Vagina (tissue), 2 donors: ENCODE measurements at places on chromosomes 16 and 17.

- DNase-seq, result no peak
Observed at GRCh38 chr17:14693382-14693781, 392.5 kb downstream of the HS3ST3B1 start.

GRCh38 chr17:78368348-78368747 lies 8.5 kb upstream of the SOCS3 start:
- DNase-seq, result no peak

DNA sequence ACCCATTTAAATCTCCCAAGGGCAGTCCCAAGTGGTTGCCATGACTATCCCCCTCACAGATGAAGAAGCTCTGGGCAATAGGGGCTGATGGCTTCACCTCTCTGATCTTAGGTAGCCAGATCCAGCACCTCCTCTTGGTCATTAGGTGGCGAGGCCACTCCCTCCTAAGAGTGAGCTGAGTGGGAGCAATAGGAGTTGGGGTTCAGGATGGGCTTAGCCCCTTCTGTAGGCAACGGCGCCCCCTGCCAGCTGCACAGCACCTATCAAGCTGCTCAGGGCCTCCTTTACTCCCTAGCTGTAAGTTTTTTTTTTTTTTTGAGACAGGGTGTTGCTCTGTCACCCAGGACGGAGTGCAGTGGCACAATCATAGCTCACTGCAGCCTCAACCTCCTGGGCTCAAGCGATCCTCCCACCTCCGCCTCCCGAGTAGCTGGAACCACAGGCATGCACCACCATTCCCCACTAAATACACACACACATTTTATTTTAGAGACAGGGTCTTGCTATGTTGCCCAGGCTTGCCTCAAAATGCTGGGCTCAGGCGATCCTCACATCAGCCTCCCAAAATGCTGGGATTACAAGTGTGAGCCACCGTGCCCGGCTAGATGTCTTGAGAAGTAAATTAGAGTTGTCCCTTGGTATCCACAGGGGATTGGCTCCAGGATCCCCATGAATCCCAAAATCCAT lies 3.5 kb upstream of the RRAD start:
- no peak for DNase-seq

DNA sequence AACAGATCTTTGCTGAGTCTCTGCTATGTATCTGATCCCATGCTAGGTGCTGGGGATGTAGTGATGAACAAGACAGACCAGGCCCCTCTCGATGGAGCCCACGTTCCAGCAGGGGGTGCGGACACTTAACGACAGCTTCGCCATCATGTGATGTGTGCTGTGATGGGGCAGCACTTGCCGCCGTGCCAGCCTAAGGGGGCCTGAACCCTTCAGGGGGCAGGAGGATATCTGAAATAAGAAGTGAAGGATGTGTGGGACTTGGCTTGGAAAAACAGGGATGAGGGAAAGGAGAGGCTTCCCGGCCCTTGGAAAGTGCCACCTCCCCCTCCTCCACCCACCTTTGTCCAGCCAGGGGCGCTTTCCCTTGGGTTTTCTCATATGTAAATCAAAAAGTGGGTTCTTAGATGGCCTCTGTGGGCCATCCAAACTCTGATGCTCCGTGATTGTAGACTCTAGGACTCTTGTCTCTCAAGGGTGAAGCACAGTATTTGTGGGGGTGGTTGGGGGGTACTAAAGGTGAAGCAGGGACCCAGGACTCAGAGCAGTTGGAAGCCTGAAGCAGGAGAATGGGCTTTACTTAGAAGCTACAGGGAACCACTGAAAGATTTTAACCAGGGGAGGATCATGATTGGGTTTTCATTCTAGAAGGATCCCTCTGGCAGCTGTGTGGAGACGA lies 4.0 kb upstream of the DLX3 start:
- peak; percentile 54 for DNase-seq

GRCh38 chr16:13915033-13915635 lies 4.8 kb upstream of the ERCC4 start:
- no peak for DNase-seq

DNA sequence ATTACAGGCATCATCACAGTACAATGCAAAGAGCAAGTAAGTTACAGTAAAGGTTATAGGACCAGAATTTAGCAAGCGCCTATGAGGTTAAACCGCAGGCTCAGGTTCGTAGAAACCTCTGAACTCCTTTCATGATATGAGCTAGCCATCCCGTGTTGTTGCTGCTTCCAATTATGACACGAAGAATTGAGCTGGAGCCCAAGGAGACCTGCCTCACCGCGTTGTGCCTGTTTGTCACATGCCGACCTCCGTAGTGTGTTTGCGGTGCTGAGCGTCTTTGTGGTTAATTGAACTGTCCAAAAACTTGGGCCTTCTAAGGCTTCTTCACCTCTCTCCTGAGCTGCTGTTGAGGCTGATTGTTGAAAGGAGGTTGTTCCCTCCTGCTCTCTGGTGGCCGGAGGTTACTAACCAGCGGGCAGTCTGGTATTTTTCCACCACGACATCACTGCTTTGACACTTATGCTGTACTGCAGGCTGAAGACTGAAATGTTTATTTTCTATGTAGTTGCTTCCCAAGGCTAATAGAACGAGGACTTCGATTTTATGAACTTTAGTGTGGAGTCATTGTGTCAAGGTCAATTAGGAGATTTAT lies 67.5 kb downstream of the SEC14L1 start:
- DNase-seq, result no peak

DNA sequence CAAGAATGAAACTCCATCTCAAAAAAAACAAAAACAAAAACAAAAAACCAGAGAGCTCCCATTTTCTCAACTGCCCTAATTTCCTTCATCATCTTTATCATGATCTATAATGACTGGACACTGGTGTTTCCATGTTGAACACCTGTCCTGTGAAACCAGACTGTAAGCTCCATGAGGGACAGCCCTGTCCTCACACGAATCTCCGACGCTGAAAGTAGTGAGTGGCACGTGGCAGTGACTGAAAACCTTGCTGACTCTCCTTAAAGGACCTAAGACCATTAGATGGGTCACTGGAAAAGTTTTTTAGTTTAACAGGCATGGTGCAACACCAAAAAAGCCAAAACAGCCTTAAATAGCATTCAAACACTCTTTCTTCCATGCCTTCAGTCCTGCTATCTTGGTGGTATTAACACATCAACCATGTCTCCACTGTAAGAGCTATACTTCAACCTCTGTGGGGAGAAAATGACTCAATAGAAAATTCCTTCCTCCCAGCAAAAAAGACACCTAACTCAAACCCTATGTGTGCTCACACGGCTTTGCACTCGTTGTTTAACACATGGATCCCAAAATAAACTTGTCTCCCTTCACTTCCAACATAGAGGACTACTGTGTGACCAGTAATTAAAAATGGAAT lies 8.3 kb downstream of the AXIN2 start:
- no peak for DNase-seq

- no peak for DNase-seq
Observed at GRCh38 chr17:82314012-82314726, 3.2 kb downstream of the CD7 start.

DNA sequence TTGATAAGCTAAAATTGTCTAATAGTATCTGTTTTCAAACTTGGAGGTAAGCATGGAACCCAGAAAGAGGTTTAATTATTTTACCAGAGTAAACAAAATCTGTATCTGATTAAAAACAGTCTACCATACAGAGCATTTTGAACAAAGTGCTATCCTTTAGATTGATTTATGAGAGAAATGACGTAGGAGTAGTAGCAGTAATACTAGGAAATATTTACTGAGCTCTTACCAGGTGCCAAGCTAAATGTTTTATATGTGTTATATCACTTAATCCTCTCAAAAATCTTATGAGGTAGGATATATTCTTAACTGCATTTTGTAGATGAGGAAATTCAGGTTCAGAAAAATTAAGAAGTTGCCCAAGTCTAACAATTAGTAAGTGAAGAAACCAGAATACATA lies 186.4 kb upstream of the NOG start:
- DNase-seq, result no peak

- DNase-seq, result no peak
Observed at GRCh38 chr17:78355701-78356100, 4.2 kb downstream of the SOCS3 start.

GRCh38 chr16:86497551-86498021 lies 12.7 kb upstream of the FOXF1 start:
- DNase-seq, result no peak

- DNase-seq, result no peak
Observed at GRCh38 chr16:424033-424622, 1.3 kb upstream of the RAB11FIP3 start.

GRCh38 chr16:12681653-12682052 lies 122.0 kb downstream of the CPPED1 start:
- DNase-seq, result no peak

DNA sequence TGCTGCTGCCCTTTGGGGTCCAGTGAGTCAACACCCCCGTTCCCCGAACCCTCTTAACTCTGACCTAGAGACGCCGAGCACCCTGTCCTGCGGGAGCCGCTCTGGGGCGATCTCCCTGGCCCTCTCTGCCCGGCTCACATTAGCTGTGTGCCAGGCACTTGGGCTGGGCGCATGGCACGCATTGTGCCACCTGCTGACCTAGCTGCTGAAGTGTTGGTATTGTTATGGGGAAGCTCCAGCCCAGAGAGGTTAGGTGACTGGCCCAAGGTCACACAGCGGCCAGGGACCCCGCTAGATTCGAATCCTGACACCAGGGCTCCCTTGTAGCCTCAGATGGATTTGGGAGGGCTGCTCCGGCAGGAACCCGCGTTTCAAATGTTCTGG lies 1.1 kb downstream of the HSD17B1 start:
- DNase-seq, result peak; percentile 83

- DNase-seq, result no peak
Observed at GRCh38 chr16:71781741-71782140, 26.9 kb downstream of the AP1G1 start.

- DNase-seq, result no peak
Observed at GRCh38 chr16:46607529-46607928, 13.7 kb downstream of the SHCBP1 start.

DNA sequence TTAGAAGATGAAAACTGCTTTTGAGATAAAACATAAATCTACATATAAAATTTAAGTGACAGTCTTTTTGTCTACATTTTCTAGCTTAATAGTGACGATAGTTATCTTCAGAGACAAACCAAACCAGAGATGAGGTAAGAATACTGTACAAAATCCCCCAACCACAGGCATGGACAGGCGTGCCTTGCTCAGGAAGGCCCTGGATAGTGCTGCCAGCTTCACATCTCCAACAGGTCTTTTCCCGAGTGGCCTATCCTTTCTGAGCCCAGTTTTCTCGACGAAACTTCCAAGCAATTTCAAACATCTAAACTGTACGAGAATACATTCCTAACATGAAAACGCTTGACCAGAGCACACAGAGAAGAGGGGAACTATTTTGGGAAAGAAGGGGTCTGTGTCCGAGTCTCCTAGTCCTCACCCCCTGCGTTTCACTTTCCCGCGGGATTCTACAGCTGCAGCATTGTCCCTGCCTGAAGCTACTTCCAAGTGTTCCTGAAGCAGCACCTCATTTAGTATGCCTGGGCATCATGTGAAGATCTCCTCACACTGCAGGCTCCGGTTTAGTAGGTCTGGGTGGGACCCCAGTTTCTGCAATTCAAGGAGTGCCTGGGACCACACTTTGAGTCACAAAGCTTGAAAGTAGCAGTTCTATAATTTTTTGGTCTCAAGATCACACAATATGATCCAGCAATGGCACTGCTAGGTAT lies 37.8 kb downstream of the GNA13 start:
- DNase-seq, result no peak

- DNase-seq, result no peak
Observed at GRCh38 chr16:3623642-3624041, 12.2 kb upstream of the SLX4 start.

DNA sequence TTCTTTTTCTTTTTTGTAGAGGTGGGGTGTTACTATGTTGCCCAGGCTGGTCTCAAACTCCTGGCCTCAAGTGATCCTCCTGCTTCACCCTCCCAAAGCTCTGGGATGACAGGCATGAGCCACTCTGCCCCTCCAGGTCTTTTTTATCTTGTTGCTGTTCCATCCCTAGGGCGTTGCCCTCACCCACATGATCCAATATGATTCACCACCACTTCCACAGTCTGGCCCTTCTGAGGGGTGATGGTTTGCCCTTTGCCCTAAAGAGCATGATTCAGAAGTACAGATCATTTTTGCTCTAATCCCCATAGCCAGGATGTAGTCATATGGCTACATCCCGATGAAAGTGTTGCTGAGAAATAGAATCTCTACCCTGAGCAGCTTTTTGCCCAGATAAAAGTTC lies 18.8 kb downstream of the STX4 start:
- no peak for DNase-seq

DNA sequence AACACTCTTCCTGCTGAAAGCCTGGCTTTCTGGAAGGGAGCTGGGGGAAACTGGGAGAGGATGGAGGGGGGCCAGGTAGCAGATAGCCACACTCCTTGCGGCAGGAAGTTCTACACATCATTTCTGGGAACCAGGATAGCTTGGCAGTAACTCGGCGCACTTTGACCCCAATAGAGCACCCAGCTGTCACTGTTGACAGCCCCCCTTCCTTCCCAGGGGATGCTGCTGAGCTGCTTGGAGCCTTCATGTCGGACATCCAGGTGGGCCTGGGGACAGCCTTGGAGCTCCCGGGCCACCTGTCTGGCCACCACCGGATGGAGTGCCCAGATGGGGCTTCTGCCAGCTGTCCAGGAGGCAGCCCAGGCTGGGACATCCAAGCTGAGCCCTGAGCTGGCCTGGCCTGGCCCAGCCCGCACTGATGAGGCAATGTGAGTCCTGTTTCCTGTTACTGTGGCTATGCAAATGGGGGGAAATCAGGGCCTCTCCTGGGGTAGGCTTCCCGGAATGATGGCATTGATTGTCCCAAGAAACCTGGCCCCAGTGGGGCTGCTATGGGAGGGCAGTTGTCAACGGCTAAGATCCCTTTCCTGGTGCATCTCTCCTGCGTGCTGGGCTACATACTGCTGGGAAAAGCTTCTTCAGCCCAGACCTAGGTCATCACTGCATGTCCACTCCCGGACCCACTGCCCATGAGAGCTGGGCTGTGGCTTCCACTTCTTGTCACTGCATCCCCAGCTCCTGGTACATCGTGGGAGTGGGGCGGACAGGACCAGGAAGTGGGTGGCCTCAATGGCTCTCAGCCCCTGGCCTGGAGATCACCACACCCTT lies 50.0 kb downstream of the SOCS1 start:
- no peak for DNase-seq

GRCh38 chr16:22220069-22220440 lies 14.0 kb downstream of the EEF2K start:
- no peak for DNase-seq
